ENCODE measurements at places on chromosomes 1 and 21. TPM values are rescaled to one million over a fixed set of nuclear protein-coding genes. Genes with fewer than 3 reads are reported as not detected.
A peak's percentile ranks its signal among the peaks of the same experiment; 100 is the strongest.

DNA sequence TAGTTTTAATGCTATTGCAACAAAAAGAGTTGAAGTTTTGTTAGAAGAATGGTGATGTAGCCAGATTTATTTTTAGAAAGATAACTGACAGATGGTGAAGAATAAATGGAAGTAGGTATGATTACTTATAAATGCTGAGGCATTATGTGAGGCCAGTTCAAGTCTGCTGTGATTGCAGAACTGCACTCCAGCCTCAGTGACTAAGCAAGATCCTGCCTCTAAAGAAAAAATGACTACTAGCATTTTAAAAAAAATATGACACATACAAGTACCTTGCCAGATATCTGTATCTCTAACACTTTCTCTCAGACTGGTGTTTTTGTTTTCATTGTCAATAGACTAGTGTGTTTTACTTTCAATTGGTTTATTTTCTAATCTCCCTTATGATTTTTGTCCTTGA lies 1242.4 kb upstream of the ADGRL4 start:
- no peak for DNase-seq
- no peaks in the 10 kb centered on the region for H3K36me3 ChIP-seq

- no peak for DNase-seq
- H3K4me1 ChIP-seq: peaks cover 5% of the 10 kb centered on the region
- no peak overlapping the region for H3K27ac ChIP-seq
- H3K27me3 ChIP-seq: peaks cover 21% of the 10 kb centered on the region
- no peak overlapping the region for H3K4me3 ChIP-seq
- no peaks in the 10 kb centered on the region for H3K36me3 ChIP-seq
Measured at GRCh38 chr21:38377165-38378088, 120.6 kb downstream of the KCNJ15 start.

DNA sequence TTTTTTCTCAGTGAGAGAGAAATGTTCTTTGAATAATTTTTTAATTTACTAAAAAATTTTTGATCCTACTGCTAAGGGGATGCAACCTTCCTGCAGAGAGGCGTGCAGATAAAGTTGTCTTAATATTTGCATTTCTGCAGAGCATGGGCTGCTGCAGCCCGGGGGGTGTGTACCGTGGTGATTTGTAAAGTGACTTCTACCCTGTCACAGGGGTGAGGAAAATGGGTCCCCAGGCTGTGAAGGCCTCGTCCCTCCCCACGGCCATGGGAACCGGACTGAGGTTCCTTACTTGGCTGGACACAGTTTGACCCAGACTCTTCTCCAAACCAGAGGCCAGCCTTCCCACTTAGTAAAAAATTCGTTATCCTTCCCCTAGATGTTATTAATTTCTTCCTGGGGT lies 9.5 kb upstream of the C1orf174 start:
- no peaks in the 10 kb centered on the region for H3K36me3 ChIP-seq
- H3K4me1 ChIP-seq: peaks cover 5% of the 10 kb centered on the region
- H3K4me3 ChIP-seq: no peak overlapping the region
- no peak for DNase-seq

METTL25B gene
- total RNA-seq: 90.5 TPM

DNA sequence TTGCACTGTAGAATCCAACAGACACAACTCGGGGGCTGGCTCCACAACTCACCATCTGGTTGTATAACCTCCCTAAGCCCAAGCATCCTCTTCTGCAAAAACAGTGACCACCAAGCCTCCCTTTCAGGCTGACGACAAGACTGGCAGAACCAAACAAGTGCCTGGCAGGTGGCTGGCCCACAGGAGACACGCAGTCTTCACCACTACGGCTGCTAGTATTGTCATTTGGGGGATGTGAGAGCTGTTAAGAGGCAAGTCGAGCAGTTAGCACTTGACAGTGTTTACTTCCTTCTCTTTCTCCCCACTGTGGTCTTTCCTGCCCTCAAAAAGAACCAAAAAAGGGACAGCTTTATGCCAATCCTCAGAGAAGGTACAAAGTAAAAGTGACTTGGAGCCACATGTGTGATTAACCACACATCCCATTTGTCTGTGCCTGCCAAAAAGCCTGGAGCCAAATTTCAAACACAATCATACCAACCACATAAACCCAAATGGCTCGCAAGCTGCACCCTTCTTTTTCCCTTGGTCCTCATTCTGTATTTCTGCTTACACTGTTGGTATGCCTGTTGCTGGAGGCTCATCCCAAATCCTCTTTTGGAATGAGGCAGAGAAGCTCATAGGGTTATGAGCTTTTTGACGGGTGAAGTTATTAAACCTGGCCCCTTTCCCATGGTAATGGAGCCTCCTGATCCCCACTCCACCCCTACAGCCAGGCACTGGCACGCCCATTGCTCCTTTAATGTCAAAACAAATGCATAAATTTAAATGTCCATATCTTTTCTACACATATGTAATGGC lies 94.1 kb downstream of the TGFBR3 start:
- DNase-seq: no peak
- H3K36me3 ChIP-seq: peaks cover 7% of the 10 kb centered on the region
- peak overlapping the region; percentile 24 for H3K27ac ChIP-seq
- H3K4me1 ChIP-seq: peaks cover 20% of the 10 kb centered on the region

DNA sequence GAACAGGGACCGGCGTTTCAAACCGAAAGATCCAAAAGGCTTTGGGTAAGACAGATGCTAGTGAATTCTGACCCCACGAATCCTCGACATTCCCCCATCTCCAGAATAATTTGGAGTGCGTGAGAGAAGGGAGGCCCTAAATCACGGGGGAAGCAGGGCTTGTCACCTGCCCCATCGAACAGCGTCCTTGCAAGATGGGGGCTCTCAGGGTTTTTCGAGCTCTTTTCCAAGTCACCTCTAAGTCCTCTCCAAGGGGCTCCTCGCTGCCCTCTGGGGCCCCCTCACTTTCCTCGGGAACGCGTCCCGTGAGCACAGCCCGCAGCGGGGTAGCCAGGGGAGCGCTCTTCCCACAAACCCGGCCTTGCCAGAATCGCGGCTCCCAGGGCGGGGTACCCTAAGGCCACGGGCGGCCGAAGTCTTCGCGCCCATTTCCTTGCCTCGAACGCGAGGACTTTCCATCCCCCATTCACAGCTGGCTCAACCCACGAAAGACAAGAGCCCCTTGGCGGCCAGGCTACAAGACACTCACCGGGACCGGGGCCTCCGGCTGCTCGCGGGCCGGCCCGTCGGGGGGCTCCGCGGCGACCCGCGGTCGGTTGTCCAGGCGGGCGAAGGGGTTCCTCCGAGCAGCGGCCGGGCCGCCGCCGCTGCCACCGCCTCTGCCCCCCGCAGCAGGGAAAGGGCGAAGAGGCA lies 546 bp downstream of the DONSON start:
- DNase-seq: no peak
- peaks cover 36% of the 10 kb centered on the region for H3K4me1 ChIP-seq
- H3K4me3 ChIP-seq: peak overlapping the region; percentile 97
- peak overlapping the region; percentile 94 for H3K27ac ChIP-seq

- H3K27ac ChIP-seq: no peak overlapping the region
- no peak for DNase-seq
- no peaks in the 10 kb centered on the region for H3K36me3 ChIP-seq
- H3K27me3 ChIP-seq: no peaks in the 10 kb centered on the region
Measured at GRCh38 chr1:107000902-107001301, 55.6 kb upstream of the PRMT6 start.

EPHB2 gene
- 0.22 TPM for total RNA-seq

DNA sequence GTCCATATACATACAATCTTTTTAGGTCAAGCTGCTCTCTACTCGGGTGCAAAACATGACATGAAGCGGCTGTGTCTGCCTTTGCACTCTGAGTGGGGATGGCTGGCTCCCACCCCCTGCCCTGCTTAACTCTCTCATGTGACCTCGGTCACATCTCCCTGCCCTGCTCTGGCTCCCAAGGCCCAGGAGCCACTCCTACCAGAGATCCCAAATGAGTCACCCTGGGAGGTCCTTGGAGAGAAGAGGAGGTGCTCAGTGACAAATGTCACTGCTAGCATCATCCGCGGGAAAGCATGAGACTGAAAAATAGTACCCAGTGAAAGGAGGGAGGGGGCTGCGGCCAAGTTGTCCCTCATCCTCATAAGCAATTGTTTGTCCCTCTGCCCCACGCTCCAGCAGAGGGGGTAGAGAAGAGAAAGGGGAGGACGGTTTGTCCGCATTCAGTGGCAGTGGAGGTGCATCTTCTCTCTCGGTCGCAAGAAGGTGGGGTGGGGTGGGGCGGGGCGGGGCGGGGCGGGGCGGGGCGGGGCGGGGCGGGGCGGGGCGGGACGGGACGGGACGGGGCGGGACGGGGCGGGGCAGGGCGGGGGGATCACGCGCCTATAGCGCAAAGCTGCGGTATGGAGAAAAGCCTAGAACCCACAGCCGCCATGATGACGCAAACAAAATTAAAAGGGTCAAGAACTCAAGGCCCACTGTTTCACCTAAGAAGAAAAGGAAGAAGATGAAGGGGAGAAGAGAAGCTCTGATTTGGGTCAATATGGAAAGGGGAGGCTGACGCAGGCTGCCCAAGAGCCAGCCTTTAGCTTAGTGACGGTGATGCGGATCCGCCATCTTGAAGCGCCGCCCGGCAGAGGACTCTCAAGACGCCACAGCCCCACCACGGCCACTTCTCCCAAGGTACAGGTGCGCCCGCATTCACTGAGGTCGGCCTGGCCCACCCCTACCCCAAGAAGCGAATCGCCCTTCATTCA lies 66.2 kb downstream of the CD46 start:
- no peak overlapping the region for H3K4me3 ChIP-seq
- peaks cover 67% of the 10 kb centered on the region for H3K4me1 ChIP-seq

DNA sequence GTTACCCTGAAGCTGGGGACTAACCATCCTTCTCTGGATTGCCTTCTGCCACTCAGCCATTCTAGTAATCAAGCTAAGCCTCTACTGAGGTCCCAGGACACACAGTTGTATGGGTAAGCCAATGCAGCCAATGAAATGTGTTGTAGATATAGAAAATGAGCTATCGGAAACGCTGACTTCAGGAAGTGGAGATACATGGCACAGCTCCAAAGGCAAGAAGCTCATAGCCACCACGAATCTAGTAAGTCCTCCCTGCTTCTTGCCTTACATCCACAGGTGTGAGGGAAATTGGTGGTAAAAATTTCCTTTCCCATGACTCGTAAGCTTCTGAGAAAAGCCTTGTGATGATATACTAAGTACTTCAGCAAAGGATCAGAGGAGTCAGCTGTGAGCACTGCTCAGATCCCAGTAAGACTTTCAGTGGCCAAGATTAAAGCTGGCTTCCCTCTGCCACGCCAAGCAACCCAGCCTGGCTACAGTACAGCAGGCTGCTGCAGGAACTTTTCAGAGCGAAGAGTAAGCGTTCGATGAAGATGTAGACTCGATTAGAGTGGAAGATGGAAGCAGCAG lies 117.7 kb downstream of the SIM2 start:
- no peaks in the 10 kb centered on the region for H3K4me1 ChIP-seq
- no peaks in the 10 kb centered on the region for H3K36me3 ChIP-seq
- DNase-seq: no peak
- H3K27ac ChIP-seq: no peak overlapping the region

DNA sequence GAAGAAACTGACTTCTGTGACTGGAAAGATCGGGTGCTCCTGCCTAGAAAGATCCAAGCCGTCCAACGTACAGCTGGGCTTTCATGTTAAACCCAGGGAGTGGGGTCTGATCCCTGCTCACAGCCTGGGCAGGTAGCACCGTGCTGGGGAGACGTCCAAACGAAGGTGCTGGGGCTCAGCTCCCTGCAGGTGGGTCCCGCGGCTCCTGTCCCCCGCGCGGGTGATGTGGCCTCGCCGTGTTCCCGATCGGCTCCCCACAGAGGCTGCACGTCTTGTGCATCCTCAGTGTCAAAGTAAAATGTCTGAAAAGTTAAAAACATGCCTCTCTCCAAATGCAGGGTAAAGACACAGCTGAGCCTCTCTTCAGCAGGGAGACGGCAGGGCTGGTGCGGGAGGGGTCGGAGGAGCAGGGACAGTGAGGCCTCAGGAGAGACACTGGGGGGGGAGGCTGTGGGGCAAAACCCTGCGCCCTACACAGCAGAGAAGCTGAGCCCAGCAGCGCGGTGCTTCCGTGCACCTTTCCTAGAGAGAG lies 40.1 kb upstream of the COL6A2 start:
- no peak overlapping the region for H3K27ac ChIP-seq
- H3K36me3 ChIP-seq: no peaks in the 10 kb centered on the region
- peaks cover 35% of the 10 kb centered on the region for H3K27me3 ChIP-seq
- H3K4me1 ChIP-seq: peaks cover 40% of the 10 kb centered on the region

- peaks cover 24% of the 10 kb centered on the region for H3K36me3 ChIP-seq
- H3K27ac ChIP-seq: peak overlapping the region; percentile 52
- H3K4me3 ChIP-seq: no peak overlapping the region
- no peaks in the 10 kb centered on the region for H3K27me3 ChIP-seq
- H3K4me1 ChIP-seq: peaks cover under 1% of the 10 kb centered on the region
- no peak for DNase-seq
Measured at GRCh38 chr21:34796518-34797200, 127.9 kb downstream of the CLIC6 start.

DNA sequence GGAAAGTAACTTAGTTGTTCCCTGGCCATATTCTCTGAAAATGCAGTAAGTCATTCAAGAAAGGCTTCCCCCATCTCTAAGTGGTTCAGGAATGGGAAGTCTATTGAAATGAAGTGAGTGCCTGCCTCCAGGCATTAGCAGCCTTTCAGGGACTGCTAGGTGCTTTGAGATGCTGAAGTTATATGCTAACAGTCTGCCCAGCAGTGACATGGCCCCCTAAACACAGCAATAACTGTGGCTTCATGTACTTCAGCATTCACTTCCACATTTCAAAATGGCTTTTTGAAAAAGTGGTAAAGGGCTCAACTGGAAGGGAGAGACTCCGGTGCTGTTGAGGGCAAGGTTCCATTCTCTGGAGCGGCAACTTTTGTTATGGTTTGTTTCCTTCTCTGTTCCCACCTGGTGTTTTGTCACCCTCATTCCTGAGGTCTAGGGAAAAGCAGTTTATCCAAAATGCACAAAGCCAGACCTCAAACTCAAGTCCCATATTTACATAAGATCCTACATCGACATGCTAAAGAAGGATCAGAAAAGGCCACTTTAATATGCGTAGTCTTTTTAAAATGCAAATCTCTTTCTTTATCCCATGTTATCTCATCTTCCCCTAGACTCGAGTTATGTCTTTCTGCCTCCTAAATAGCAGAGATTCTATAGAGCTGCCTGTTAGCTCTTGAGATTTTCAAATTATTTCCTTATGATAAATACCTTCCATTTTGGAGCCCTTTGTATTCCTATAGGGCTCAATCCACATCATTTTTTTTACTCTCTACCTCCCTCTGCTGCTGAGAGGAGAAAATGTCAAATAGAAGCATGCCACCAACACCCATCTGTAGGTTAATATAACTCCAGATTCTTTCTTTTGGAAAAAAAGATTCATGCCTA lies 34.2 kb upstream of the LRRC8C start:
- peaks cover 88% of the 10 kb centered on the region for H3K4me1 ChIP-seq
- peaks cover 3% of the 10 kb centered on the region for H3K36me3 ChIP-seq
- no peak overlapping the region for H3K4me3 ChIP-seq
- DNase-seq: no peak
- peak overlapping the region; percentile 82 for H3K27ac ChIP-seq
- no peaks in the 10 kb centered on the region for H3K27me3 ChIP-seq

OR10J1 gene
- not detected for total RNA-seq

GRCh38 chr1:158186180-158186579 lies 5.5 kb downstream of the CD1D start:
- no peak overlapping the region for H3K27ac ChIP-seq
- H3K4me1 ChIP-seq: peaks cover 8% of the 10 kb centered on the region
- H3K4me3 ChIP-seq: no peak overlapping the region
- no peak for DNase-seq

GRCh38 chr21:46151261-46151988 lies 4.0 kb downstream of the FTCD start:
- H3K36me3 ChIP-seq: no peaks in the 10 kb centered on the region
- H3K27ac ChIP-seq: no peak overlapping the region
- no peak for DNase-seq
- no peak overlapping the region for H3K4me3 ChIP-seq
